Spleen (tissue), 13 donors: ENCODE measurements at places on chromosomes 16 and 17. TPM values are rescaled to one million over a fixed set of nuclear protein-coding genes. Genes with fewer than 3 reads are reported as not detected.

MPV17L gene
- 8.8 TPM for total RNA-seq

GPR179 gene
- total RNA-seq, result 0.07 TPM

GINS2 gene
- total RNA-seq, result 2.3 TPM

SLC22A31 gene
- total RNA-seq, result 4.9 TPM

ZNF652 gene
- total RNA-seq, result 53.0 TPM

ZNF267 gene
- 45.7 TPM for total RNA-seq

TRPV2 gene
- 82.5 TPM for total RNA-seq

GSDMA gene
- 0.30 TPM for total RNA-seq
